ENCODE measurements at places on chromosomes 5 and 9.
A peak's percentile ranks its signal among the peaks of the same experiment; 100 is the strongest.

DNA sequence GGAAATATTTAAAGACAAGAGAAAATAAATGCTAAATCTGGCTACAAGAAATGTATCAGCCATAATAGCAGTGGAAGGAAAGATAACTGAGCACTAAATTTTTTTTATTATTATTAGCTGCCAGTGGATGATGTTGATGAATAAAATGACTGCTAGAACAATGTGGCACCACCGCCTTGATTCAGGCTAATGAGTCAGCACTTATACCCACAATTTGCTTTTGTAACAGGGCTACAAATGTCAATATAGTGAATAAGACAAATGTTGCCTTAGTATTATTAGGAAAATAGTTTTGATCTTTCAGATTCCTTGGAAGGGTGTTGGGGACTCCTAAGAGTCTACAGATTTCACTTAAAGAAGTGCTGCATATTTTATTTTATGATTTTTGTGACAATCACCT, 555.2 kb upstream of the GRAMD2B start:
- DNase-seq: no peak

DNA sequence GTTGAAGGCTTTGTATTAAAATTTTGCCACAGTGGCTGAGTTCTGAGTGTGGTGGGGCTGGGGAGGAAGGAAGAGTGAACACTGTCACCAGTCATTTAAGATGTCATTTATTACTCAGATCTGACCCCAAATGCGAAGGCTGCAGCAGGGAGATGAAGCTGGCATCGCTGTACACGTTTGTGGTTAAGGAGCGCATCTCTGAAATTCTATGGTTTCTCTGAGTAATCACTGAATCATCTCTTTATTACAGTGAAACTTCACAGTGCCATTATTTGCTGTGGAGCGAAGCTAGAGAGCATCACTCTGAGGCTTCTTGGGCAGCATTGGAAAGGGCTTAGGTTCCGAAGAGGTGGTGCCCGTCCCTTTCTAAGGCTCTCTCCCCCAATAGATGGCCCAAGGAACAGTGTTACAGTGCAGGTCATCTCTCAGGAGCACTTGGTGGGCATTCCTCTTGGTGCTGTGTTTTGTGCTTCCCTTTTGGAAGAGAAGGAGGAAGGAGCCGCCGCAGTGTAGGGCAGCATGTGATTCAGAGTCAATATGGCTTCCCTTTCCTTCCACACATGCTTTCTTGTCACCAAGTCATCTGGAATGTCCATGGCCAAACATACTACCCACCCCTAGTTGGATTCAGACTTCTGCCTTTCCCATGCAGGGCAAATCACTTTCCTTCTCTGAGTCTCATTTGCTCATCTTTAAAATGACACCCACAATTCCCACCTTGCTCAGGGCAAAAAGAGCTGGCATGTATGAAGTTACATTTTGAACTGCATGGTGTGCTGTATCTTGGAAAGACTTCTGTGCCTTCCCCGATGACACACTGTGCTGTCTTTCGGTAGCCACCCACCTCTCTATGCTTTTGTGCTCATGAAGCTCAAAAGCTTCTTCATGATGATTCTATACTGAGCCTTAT, 9.3 kb upstream of the TEX48 start:
- DNase-seq: peak; percentile 55

DNA sequence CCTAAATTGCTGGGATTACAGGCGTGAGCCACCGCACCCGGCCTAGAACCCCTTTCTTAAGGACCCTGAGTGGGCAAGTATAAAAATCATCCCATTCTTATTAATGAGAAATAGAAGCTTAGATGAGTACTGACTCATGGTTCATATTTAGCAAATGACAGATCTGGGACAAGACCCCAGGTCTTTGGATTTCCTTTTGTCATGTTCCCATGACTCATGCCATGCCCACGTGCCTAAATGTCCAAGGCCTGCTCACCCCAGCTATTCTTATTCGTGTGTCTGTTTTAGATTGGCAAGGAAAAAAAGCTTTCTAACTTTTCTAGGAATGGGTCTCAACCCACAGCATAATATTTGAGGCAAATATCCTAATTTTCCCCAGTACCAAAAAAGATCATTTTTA, 57.7 kb upstream of the RPS23 start:
- DNase-seq: no peak

DNA sequence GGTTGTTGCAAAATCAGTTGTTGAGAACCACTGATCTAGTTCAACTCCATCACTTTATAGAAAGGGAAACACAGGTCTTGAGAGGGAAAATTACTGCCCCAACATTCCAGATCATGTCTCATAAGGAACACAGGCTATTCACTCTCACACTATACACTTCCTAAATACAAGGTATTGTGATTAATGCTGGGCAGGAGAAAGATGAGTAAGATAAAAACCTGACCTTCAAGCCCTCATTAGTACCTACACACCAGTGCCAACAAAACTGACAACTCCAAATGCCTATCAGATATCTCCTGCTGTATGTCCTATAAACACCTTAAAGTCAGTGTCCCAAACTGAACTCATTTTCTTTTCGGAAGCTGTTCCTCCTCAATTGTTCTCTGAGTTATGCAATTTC, 8.2 kb downstream of the GNE start:
- no peak for DNase-seq

DNA sequence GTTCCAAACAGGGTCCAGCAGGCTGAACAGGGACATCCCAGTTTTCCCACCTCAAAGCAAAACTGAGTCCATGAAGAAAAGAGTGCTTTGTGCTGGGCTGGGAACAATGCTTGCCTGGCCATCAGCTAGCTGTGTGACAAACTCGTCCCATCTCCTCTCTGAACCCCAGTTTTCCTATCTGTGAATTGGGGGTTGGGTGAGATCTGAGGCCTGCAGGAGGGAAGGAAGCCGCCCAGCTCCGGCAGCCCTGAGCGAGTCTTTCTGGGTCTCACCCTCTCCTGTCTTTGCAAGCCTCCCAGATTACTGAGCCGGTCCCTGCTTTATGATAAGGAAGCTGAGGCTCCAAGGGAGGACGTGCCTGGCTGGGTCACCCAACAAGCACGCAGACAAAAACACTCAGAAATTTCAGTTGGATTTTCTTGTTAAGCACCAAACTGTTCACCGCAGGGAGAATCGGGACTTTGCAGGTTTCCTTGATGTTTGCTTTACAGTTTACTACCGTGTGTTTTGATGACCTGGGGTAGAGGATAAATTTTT, 82.6 kb upstream of the LMX1B start:
- DNase-seq: no peak

GRCh38 chr5:143121135-143121475, 282.4 kb downstream of the NR3C1 start:
- DNase-seq: no peak

GRCh38 chr5:139543423-139543991, 17.6 kb upstream of the UBE2D2 start:
- peak; percentile 20 for DNase-seq

DNA sequence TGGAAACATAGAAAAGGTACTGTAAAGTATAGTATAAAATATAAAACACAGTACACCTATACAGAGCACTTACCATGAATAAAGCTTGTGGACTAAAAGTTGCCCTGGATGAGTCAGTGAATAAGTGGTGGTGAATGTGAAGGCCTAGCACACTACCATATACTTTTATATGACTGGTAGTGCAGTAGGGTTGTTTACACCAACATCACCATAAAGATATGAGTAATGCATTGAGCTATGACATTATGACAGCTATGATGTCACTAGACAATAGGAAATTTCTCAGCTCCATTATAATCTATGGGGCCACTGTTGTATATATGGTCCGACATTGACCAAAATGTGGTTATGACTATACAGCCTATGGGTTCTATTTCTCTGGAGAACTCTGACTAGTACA, 291.8 kb upstream of the ACTBL2 start:
- no peak for DNase-seq

DNA sequence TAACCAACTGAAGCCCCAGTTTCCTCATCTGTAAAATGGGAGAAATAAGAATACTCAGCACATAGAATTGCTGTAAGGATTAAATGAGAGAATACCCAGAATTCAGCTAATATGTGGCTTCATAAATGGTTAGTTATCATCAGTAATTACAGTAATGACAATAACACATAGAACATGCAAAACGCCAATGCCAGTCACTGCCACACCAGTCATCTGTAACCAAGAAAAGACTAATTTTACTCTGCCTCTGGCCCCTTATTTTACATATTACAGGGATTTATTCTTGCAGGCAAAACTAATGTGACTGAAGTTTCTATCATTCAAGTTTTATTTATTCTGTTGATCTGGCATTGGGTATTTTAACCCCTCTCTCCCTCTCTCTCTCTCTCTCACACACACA, 46.5 kb downstream of the EBF1 start:
- DNase-seq: no peak

GRCh38 chr5:125289606-125290005, 543.2 kb upstream of the ZNF608 start:
- DNase-seq: no peak

GRCh38 chr5:32859211-32859641, 148.1 kb downstream of the NPR3 start:
- DNase-seq: no peak

GRCh38 chr5:169914766-169915165, 65.5 kb downstream of the INSYN2B start:
- DNase-seq: no peak

DNA sequence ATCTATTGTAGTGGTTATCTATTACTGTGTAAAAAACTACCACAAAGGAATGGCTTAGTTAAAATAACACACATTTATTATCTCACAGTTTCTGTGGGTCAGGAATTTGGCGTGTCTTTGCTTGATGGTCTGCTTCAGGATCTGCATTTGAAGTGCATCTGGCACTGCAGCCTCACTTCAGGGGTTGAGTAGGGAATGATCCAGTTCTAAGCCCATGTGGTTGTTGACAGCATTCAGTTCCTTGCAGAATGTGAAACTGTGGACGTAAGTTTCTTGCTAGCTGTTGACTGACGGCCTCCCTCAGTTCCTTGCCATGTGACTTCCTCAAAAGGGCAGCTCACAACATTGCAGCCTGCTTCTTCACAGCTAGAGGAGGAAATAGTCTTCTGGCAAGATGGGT, 2.1 kb upstream of the OGN start:
- peak; percentile 4 for DNase-seq

- no peak for DNase-seq
Observed at GRCh38 chr9:124222918-124223720, 34.6 kb upstream of the NEK6 start.

DNA sequence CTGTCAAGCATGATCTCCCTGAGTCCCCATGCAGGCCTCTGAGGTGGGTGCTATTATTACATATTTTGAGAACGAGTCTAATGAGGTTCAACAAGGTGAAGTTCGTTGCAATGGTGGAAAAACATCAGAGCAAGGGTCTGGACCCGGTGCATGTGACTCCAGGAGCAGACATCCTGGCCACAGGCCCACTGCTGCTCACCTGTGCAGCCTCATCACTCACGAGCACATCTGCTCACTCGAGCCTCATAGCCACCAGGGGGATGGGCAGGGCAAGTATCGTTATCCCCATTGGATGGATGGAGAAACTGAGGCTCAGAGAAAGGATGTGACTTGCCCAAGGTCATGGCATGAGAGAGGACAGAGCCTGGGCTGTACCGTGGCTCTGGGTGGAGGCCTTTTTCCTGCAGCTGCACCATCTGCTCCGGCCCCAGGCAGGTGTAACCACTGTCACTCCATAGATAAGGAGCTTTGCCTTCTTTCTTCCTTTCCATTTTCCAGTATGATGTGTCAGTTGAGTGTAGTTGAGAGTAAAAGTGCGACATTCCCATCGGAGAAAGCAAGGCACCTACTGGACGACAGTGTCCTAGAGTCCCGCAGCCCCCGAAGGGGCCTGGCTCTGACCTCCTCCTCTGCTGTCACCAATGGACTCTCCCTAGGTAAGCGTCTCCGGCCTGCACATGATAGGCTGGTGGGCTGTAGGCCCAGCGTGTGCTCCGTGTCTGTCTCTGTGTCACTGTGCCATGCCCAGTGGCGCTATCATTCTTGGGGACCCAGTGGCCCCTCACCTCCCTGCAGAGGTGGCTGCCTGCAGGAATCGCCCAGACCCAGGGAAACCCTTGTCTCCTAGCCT, 68.4 kb upstream of the GARNL3 start:
- DNase-seq: no peak

All from activated T-helper 1 cell treated with Interleukin-2 at 50 U/mL for 16 hours (primary cell).